Fibroblast of skin of scalp (primary cell): ENCODE measurements at places on chromosomes 5 and 9.

- no peak for DNase-seq
Measured at GRCh38 chr5:157029457-157029856, 29.5 kb downstream of the HAVCR1 start.

GRCh38 chr9:136201609-136202453 is 3.1 kb downstream of the LHX3 start:
- peak; percentile 20 for DNase-seq

DNA sequence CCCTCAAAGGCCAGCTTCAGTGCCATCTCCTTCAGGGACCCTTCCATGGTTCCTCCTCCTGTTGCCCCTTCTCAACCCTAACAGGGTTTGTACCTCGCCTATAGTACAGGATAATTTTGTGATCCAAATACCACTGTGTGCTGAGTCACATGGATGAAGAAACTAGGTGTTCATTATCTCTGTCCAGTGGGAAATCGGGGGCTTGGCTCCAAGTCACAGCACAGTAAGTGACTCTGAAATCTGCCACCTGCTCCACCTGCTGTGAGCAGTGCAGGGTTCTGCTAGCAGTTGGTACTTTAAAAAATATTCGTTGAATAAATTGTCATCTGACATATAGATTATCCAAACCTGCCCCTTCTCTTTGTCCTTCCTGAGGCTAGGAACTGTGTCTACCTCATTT is 123.2 kb upstream of the OTULINL start:
- no peak for DNase-seq

- no peak for DNase-seq
Measured at GRCh38 chr5:81297531-81297930, 3.9 kb upstream of the ZCCHC9 start.

DNA sequence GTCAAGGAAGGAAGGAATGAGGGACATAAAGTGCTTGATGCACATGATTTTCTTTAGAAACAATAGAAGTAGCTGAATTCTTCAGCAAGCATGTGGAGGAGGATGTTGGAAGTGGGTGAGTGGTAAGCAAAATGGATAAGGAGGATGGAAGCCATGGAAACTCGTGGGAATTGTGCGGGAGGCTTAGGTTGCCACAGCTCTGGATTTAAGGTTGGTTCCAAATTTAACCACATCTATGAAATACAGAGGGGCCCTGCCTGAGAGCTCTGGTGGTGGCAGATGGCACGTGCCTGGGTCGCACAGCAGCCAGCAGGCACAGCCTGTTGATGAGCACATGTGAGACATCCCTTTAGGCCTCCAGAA is 284.7 kb downstream of the SMARCA2 start:
- no peak for DNase-seq
